ENCODE measurements at places on chromosomes 16 and 17.

DNA sequence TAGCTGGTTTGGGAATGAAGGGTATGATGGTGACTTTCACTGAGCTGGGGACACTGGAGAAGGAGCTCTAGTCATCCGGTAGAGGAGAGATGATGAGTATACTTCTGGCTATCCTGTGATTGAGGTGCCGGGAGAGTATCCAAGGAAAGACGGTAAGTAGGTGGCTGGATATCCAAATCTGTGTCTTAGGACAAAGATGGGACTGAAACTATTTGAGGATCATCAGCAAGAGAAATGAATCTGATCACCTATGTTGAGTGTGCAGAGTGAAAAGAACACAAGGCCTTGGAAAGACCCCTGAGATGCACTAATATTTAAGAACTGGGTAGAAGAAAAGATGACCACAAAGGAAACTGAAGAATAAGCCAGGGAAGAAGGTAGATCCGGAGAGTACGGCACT lies 1.0 kb downstream of the NACA2 start:
- DNase-seq: no peak

DNA sequence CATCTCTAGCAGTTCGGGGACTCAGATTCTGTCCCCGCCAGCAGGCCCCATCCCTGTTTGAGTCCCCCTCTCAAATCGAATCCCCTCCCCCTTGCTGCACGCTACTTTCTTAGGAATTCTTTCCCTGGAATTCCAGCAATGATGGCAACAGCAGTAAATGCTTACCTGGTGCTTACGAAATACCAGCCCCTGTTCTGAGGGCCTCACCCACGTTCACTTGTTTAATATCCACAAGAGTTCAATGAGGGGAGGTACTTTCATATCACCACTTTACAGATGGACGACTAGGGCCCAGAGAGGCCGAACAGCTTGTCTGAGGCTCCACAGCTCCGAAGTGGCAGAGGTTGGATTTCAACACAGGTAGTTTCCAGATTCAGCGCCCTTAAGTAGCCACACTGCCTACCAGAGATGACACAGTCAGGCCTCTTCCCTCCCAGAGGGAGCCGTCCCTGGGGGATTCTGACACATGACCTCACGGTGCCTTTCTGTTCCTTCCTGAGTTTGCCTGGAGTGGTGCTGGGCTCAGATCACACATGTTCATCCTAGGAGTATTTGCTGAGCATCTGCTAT lies 120.7 kb upstream of the GSE1 start:
- DNase-seq: peak; percentile 69

DNA sequence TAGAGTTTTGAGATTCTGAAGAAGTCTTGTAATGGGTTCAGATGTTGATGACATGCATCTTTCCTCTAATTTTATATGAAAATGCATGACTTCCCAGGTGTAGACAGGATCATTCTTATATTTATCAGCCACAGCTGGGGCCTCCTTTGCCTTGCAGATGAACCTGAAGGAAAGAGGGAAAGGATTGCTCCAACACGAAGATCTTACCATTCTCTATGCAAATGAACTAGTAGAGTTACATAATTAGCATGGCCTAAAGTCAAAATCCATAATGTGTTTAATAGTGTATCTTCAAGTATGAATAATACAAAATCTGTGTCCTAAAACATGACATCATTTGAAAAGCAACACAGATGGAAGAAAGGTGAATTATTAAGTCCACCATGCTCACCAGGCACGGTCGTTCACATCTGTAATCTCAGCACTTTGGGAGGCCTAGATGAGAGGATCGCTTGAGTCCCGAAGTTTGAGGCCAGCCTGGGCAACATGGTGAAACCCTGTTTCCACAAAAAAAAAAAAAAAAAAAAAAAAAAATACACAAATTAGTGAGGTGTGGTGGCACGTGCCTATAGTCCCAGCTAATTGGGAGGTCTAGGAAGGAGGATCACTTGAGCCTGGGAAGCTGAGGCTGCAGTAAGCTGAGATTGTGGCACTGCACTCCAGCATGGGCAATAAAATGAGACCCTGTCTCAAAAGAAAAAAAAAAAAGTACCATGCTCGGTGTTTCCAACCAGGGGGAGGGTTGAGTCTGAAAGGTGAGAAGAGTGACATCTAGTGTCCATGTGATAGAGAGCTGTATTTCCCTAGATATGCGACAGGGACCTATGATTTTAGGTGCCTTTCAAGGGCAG lies 6.3 kb downstream of the VWA3A start:
- DNase-seq: peak; percentile 61

- peak; percentile 93 for DNase-seq
Observed at GRCh38 chr17:8745586-8746500, 1.2 kb upstream of the CCDC42 start.

DNA sequence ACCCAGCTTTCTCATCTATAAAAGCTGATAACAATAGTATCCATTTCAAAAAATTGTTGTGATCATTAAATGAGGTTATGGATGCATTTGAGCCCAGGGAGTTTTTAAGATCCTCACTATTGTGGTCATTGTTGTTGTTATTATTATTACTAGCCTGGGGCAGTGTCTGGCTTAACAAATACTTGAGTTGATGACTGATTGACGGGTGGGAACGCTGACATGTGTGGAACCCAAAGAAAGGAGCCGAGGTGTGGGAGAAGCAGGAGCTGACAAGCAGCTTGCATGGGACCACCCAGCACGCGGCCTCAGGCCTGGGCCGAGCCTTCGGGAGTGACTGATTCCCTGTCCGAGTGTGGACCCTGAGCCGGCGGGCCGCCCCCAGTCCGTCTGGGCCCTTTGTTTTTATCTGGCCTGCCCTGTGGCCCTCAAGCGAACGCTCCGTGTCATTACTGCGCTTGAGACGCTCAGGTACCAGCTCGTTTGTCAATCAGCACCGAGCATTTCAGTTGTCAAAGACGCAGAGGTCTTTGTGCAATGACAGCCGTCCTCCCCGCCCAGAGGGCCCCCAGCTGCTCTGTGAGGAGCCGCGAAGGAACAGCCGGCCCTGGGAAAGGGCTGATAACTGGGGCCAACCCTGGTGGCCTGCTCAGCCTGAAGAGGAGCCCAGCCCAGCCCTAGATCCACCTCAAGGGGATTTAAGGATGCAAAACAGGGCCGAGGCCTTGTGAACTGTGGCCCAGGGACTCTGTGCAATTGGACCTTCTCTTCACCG lies 132.9 kb upstream of the FOXF1 start:
- no peak for DNase-seq
